ENCODE measurements at places on chromosomes 13 and 19.

GRCh38 chr13:47426126-47426849 lies 529.4 kb upstream of the HTR2A start:
- DNase-seq, result no peak

DNA sequence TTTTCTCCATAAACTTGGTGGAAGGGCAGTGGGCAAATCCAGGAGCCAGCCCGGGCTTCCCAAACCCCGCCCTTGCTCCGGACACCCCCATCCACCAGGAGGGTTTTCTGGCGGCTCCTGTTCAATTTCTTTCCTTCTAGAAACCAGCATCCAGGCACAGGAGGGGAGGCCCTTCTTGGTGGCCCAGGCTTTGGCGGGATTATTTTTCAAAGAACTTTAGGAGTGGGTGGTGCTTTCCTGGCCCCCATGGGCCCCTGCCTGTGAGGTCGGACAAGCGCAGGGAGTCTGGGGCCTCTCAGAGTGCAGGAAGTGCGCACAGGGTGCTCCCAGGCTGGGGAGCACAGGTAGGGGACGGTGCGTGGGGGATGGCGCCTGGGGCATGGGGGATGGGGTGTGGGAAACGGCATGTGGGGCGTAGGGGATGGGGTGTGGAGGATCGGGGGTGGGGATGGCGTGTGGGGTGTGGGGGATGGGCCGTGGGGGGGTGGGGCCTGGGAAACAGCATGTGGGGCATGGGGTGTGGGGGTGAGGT lies 396 bp downstream of the F7 start:
- no peak for DNase-seq

DNA sequence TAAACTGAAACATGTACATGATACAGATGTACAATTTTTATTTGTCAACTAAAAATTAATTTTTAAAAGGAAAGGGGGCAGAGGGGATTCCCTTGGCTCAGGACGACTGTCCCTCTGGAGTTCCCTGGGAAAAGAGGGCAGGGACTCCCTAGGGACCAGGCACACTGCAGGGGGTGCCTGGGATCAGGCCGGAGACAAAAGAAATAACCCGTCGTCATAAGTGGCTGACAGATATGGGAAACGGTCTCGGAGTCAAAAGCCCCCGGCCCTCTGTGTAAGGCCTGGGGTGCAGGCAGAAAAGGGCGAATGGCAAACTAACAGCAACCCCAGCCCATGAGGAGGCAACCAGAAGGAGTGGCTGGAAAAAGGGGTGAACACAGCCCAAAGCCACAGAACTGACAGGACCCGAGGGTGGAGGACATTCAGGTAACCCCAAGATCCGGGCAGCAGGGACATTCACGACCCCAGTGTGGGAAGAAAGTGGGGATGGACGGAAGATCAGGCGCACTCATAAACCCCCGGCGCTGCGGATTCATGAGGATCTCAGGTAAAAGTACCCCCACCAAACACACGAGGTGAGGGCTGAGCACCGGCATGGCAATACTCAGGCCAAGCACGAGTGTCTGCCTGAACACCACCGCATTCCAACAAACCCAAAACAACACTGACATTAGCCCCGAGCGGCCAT lies 6.7 kb downstream of the MLLT1 start:
- no peak for DNase-seq

GRCh38 chr19:41995959-41996797 lies 2.1 kb upstream of the ATP1A3 start:
- no peak for DNase-seq

DNA sequence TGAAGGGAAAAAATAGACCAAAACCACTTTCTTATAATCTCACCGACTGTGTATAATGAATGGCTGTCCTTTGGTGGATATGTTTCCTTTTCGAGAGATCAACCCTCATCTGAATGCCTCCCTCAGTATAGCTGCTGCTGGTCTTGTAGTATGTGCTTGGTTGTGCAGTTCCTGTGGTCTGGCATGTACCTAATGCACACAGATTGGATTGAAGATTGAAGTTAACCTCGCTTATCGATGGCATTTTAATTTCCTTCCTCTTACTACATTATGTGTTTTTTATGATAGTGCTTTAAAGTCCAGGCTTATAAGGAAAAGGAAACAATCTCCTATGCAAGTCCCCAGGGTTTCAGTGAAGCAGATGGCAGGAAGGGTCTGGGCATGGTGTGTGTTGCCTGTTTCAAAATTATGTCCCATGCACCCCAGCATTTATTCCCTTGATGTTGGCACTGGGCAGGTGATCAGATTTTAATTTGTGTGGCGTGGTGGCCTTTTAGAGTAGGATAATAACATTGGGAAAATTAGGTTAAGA lies 334.1 kb downstream of the SHISA2 start:
- DNase-seq, result no peak

- DNase-seq, result no peak
These were observed 6.1 kb upstream of the ANKLE1 start for GRCh38 chr19:17275441-17276175.

DNA sequence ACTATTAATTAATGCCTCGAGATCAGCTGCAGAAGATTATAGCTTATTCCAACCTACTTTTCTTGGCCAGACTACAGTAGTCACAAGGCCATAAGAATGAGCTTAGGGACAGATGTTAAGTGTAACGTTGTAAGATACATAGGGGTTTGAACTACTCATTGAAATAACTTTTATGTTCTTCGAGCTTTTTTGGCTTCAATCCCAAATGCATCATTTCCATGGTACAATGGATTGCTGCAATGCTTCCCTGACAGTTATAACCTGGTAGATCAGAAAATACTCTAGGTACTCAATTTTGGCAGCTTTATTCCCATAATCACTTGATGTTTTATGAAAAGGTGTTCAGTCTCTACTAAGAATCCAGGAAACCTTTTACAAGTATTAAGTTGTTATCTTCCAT lies 2216.7 kb upstream of the PCDH20 start:
- no peak for DNase-seq

DNA sequence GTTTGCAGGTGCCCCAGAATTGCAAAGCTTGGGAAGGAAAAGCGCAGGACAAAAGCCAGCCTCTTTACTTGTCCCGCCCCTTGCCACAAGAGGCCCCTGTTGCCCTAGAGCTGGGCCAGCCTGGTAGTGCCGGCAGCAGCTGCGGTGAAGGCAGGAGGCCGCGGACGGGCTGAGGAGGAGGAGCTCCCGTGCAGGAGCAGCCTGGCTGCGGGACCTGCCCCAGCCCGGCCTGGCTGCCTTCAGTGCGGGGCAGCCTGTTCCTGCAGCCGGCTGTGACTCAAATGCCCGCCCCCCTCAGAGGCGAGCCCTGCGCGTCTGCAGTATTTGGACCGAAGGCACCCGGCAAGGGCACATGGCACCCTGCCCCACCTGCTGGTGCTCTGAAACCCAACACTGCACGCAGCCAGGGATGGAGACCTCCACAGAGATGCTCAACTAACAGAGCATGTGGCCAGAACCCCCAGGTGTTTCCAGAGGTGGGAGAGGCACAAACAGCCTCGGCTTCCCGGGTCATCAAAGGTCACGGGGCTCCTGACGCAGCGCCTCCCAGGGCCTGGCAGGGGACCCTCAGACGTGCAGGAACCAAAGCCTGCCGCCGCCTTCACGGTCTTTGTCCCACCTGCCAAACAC lies 29.7 kb downstream of the NAXD start:
- peak; percentile 94 for DNase-seq

DNA sequence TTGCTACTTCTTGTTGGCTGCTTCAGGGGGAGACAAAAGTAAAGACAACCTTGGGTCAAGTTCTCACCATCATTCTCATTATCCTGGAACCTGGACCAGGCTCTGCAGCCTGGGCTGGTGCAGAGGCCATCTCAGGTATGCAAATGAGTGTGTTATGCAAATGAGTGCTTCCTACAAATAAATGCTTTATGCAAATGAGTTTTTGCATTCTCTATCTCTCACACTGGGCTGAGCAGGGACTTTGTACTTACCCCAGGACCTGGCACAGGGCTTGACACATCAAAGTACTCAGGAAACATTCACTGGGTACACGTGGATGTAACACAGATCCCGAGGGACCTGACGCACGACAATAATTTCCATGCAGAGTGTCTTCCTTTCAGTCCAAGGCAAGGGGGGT lies 103.0 kb downstream of the DNAJC15 start:
- DNase-seq, result peak; percentile 91

- DNase-seq, result no peak
These were observed 14.5 kb upstream of the CERS4 start for GRCh38 chr19:8194528-8195267.

DNA sequence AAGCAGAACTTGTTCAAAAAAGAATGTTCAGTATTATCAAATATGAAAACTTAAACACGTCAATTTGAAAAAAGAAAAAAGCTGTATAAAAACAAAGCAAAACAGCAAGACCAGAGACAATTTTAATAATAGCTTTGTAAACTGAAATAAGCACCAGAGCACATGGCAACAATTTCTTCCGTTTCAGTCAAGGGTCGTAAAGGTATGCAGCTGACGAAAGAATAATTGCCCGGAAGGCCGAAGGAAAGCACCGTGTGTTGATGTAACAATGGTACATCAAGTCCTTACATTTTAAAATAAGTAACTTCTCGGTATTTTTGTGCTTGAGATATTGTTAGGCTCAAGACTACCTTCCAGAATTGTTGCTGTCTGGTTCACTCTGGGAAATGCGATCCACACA lies 1.7 kb downstream of the PROSER1 start:
- peak; percentile 59 for DNase-seq

- DNase-seq, result no peak
These were observed 4.7 kb upstream of the CD79A start for GRCh38 chr19:41872384-41872774.

DNA sequence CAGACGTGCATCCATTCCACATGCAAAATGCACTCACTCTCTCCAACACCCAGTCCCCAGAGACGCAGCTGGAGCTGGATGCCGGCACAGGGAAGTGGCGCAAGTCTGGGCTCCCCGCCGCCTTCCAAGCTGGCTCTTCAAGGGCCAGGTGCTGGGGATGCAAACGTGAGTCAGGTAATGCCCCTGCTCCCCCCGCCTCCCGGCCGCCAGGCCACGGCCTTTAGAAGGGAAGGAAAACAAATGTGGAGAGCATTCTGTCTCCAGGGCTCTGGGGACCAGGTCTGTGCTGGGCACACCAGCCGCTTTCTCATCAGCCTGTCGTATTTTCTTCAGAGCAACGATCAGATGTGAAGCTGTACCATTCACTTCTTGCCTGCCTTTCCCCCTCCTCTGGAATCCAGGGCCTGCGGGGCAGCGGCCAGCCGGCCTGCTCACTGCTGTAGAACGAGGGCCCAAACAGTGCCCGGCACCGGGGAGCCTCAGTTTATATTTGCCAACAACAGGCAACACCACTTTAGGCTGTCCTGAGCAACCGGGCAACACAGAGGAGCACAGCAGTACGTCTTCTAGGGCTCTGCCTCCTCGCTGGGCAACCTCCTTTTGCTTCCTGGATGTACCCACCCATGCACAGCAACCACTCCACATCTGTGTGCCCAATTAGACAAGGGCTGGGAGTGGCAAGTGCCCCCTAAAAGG lies 3.8 kb downstream of the RAB20 start:
- DNase-seq, result peak; percentile 51

DNA sequence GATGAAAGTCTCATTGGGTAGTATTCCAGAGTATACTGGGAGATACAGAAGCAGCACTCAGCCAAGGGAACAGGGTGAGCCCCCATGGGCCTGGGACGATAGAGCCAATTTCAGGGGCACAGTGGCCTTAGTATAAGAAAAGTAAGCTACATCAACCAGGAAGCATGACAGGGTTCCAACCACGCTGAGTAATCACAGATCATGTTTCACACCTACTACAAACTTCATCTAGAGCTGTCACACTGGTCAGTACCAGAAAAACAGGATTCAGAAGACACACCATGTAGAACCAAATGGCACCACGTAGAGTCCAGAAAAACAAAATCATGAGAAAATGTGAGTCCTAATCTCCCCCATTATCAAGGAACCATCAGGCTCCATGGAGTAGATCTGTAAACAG lies 1292.4 kb upstream of the MIR17HG start:
- no peak for DNase-seq

DNA sequence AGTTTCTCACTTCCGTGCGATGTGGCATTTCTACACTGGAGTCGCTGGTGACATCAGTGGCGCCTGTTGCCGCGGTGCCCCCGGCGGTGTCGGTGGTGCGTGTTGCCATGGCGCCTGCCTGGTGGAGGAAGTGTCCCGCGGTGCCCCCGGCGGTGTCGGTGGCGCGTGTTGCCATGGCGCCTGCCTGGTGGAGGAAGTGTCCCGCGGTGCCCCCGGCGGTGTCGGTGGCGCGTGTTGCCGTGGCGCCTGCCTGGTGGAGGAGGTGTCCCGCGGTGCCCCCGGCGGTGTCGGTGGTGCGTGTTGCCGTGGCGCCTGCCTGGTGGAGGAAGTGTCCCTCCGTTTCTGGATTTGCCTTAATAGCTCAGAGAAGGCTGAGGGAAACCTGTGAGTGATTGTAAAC lies 127.6 kb downstream of the KDM4B start:
- peak; percentile 38 for DNase-seq

GRCh38 chr19:29674374-29675119 lies 9.3 kb downstream of the PLEKHF1 start:
- no peak for DNase-seq

GRCh38 chr19:37361994-37362393 lies 8.9 kb upstream of the ZNF527 start:
- DNase-seq, result no peak

- DNase-seq, result no peak
These were observed 11.3 kb downstream of the STX10 start for GRCh38 chr19:13138916-13139198.

DNA sequence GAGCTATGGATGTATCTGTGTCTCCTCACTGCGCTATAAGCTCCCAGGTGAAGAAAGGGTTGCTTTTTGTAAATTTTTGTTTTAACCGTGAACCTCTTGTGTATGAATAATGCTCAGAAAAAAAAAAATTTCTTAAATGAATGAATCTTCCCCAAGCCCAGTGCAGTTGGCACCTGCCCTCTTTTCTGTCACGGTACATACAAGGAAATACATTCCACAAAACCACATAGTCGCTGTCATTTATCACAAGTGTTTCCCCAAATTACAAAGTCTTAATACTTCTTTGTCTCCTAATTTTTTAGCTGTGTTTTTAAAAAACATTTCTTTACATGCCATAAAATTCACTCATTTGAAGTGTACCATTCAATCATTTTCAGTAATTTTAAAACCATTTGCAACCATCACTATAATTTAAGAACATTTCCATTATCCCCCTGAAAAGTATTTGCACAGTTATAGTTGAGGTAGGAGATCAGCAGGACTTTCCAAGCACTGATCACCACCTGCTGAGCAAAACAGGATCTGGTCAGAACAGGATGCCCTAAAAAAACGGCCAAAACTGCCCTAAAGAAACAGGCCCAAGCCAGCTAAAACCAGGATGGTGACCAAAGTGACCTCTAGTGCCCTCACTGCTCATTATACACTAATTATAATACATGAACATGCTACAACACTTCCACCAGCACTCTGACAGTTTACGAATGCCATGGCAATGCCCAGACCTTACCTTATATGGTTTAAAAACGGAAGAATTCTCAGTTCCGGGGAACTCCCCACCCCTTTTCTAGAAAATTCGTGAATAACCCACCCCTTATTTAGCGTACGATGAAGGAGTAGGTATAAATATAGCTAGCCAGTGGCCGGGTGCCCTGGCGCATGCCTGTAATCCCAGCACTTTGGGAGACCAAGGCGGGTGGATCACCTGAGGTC lies 1.3 kb upstream of the TEX30 start:
- DNase-seq, result no peak

- DNase-seq, result no peak
These were observed 39.3 kb upstream of the ZNF780A start for GRCh38 chr19:40130013-40130412.
